ENCODE measurements at places on chromosomes 1 and 21.

GRCh38 chr1:112544751-112545150 lies 36.0 kb downstream of the WNT2B start:
- DNase-seq, result no peak

DNA sequence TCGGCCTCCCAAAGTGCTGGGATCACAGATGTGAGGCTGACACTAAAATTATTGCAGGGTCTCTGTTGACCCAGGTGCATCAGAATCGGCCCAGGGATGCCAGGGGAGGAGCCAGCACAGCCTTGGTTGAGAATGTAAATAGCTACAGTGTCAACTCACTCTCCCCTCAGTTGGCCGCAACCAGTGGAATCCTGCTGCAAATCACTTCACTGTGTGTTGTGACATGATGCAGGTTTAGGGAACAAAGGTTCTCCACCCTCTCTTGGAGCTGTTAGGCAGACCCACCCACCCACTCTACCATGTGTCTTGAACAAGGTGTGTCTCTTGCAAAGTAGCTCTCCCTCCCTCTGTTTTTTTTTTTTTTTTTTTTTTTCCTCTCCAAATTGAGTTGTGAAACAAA lies 60.5 kb upstream of the SOD1 start:
- no peak for DNase-seq

GRCh38 chr21:25637851-25638659 lies 1.0 kb upstream of the JAM2 start:
- DNase-seq, result no peak

- DNase-seq, result no peak
Measured at GRCh38 chr1:22773981-22774832, 63.6 kb downstream of the EPHB2 start.

- no peak for DNase-seq
Measured at GRCh38 chr1:19756480-19756879, 43.2 kb downstream of the TMCO4 start.

DNA sequence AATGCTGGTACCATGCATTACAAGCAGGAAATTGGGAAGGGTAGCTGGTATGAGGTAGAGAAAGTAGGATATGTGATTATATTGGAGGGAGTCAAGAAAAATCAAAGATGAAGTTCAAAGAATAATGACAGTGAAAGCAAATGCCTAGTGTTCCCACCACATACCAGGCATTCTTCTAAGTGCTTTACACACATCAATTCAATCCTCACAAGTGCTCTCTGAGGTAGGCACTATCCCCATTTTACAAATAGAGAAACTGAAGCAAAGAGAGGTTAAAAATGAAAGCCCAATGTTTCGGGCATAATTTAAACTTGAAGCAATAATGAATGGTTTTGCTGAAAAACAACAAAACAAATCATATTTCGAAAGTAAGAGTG lies 40.1 kb upstream of the MCOLN3 start:
- DNase-seq, result no peak
